ENCODE measurements at places on chromosomes 1 and 21.

GRCh38 chr1:239711768-239712167 is 325.4 kb downstream of the CHRM3 start:
- DNase-seq: no peak

GRCh38 chr1:243549791-243550190 is 293.9 kb downstream of the SDCCAG8 start:
- DNase-seq: no peak

DNA sequence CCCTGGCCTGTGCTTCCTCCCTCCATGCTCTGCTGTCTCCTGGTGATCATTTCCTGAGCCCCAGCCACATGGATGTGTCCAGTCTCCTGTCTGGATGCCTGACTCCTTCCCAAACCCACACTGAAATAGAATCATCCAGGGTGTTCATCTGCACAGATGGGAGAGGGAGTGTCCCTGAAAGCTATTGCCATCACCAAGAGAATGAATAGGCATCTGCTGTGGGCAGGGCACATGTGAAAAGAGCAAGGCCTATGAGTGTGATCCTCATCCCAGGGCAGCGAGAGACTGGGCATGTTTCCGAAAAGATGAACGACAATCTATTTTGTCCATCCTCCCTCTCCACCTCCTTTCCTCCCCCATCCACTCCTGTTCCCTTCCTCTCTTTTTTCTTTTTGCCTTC is 5.0 kb downstream of the IGSF21 start:
- no peak for DNase-seq

DNA sequence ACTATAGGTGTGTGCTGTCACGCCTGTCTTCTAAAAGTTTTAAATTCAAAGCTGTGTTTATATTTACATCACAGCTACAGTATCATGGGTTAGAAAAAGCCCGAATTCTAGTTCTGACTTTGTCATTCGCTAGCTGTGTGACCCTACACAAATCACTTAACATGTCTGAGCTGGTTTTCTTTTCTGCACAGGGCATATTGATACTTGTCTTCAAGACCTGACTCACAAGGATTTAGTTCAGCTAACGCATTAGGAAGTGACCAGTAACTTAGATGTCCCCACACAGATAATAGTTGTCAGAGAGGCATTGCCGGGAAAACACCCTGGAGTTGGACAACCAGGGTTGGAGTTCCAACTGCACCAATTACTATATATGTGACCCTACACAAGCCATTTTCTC is 25.9 kb downstream of the GIPC2 start:
- no peak for DNase-seq

GRCh38 chr1:162565460-162565859 is 3.9 kb downstream of the UAP1 start:
- DNase-seq: no peak

GRCh38 chr1:97893844-97894243 is 27.0 kb downstream of the DPYD start:
- DNase-seq: no peak

GRCh38 chr1:116463730-116464129 is 90.7 kb downstream of the ATP1A1 start:
- no peak for DNase-seq

DNA sequence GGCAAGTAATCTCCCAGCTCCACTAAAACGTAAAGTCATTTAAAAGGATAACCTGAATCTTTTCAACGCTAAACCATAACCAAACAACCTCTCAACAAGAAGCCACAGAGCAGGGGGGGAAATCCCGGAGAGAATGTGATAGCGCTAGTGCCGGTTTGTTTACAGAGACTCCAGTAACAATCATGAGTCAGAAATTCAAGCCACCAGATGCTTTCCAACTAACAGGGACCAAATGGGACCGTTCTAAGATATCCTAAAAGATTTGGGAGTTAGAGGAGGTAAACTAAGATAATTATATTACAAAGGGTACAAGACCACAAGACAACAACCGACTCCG is 825 bp downstream of the DCAF8 start:
- peak; percentile 91 for DNase-seq

All from CD4-positive, alpha-beta T cell treated with Interleukin-4 for 4 hours (primary cell).